ENCODE measurements at places on chromosomes 2 and 18.
A peak's percentile ranks its signal among the peaks of the same experiment; 100 is the strongest.

DNA sequence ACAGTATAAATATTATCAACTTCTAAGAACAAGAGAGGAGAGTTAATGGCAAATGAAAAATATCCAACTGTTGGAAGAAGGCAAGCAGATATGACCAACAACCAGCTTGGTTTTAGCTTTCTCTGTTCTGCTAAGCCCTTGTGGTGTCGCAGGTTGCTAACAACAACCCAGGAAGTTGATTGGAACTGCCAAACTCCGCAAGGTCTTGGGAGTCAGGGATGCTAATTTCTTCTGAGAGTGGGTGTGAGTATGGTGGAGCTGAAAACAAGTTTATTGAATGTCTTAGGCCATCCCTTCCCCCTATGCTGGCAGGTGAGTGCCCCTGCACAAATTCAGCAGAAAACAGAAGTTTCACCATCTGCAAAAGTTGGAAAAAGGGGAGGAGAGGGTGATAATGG lies 17.5 kb downstream of the BZW1 start:
- no peak overlapping the region for H3K4me3 ChIP-seq
- no peaks in the 10 kb centered on the region for H3K4me1 ChIP-seq
- H3K27me3 ChIP-seq = no peaks in the 10 kb centered on the region

DNA sequence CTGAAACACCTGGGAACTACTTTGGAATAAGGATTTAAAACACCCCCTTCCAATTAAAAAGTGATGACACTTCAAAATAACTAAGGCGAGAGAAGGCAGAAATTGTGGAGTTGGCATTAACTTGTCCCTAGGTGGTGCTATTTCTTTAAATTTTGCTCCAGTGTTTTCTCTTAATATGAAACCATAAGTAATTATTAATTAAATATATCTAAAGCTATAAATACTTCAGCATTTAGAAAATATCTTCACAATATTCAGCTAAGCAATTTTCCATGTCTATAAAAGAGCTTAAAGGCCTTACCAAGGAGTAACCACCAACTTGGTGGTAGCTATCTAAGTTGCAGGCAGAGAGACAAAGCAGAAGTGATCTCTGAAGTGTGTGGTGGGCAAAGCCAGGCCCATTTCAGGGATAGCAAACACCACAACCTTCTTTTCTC lies 186.8 kb upstream of the PGAP1 start:
- peak; percentile 55 for DNase-seq
- no peak overlapping the region for H3K27ac ChIP-seq
- no peak overlapping the region for H3K4me3 ChIP-seq
- H3K27me3 ChIP-seq = no peaks in the 10 kb centered on the region
- peaks cover 2% of the 10 kb centered on the region for H3K4me1 ChIP-seq

GRCh38 chr18:41150316-41150715 lies 804.7 kb upstream of the PIK3C3 start:
- no peak overlapping the region for H3K27ac ChIP-seq
- H3K4me3 ChIP-seq = no peak overlapping the region
- DNase-seq = no peak

DNA sequence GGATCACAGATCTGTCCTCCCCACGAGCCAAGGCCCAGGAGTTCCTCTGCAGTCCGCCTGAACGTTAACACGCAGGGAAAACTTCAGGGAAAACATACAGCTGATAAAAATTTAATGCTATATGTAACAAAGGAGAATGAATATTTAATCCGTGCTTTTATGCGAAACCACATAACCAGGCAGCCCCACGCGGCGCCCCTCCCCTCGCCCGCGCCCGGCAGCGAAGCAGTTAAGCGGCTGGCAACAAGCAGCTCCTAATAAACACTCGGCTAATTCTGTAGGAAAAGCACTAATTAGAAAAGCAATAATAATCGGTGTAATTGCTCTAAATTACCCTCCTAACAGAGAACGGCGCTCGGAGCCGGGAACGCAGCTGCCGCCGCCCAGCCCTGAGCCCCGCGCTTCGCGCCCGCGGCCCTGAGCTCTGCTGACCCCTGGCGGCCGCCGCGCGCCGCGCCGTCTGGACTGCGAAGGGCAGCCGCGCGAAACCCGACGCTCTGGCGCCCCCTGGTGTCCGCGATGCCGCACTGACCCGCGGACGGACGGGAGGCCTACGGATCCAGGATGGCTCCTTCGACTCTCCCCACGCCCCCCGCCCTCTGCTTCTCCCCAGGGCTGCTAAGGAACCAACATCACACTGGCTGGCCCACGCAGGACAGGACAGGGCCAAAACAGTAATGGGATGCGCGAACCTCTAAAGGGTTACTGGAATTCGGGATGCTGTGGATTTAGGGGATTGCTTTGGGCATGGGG lies 181.4 kb downstream of the SMAD2 start:
- H3K27ac ChIP-seq = no peak overlapping the region
- peaks cover 5% of the 10 kb centered on the region for H3K4me1 ChIP-seq
- peaks cover 42% of the 10 kb centered on the region for H3K27me3 ChIP-seq
- no peaks in the 10 kb centered on the region for H3K36me3 ChIP-seq
- peak; percentile 47 for DNase-seq

GRCh38 chr2:124822516-124822915 lies 797.4 kb downstream of the CNTNAP5 start:
- no peak overlapping the region for H3K27ac ChIP-seq
- peak; percentile 72 for DNase-seq
- no peak overlapping the region for H3K4me3 ChIP-seq
- H3K27me3 ChIP-seq = no peaks in the 10 kb centered on the region
- no peaks in the 10 kb centered on the region for H3K36me3 ChIP-seq

- H3K27me3 ChIP-seq = no peaks in the 10 kb centered on the region
- H3K4me1 ChIP-seq = no peaks in the 10 kb centered on the region
- no peaks in the 10 kb centered on the region for H3K36me3 ChIP-seq
Measured at GRCh38 chr2:215272918-215273317, 38.9 kb upstream of the ATIC start.

Measured in mesenchymal stem cell (in vitro differentiated cells and primary cell).